ENCODE measurements at places on chromosomes 16 and 17. TPM values are rescaled to one million over a fixed set of nuclear protein-coding genes. Genes with fewer than 3 reads are reported as not detected.

The HIC1 gene
- 21.4 TPM for total RNA-seq

The SLC13A2 gene
- total RNA-seq = not detected

The HBA1 gene
- total RNA-seq = 1.1 TPM

The KRT36 gene
- total RNA-seq = not detected

The FN3KRP gene
- 39.6 TPM for total RNA-seq

The TPSD1 gene
- total RNA-seq = not detected

The ANKRD40CL gene
- total RNA-seq = not detected

The LPO gene
- total RNA-seq = 0.12 TPM

The RPRML gene
- total RNA-seq = not detected

The CCL14 gene
- total RNA-seq = not detected

- DNase-seq = no peak
Measured at GRCh38 chr17:59558039-59558438, 7.4 kb upstream of the DHX40 start.

- no peak for DNase-seq
Measured at GRCh38 chr16:84286578-84287240, 8.0 kb upstream of the WFDC1 start.

- peak; percentile 90 for DNase-seq
Measured at GRCh38 chr16:56609463-56609921, 1.1 kb downstream of the MT2A start.

DNA sequence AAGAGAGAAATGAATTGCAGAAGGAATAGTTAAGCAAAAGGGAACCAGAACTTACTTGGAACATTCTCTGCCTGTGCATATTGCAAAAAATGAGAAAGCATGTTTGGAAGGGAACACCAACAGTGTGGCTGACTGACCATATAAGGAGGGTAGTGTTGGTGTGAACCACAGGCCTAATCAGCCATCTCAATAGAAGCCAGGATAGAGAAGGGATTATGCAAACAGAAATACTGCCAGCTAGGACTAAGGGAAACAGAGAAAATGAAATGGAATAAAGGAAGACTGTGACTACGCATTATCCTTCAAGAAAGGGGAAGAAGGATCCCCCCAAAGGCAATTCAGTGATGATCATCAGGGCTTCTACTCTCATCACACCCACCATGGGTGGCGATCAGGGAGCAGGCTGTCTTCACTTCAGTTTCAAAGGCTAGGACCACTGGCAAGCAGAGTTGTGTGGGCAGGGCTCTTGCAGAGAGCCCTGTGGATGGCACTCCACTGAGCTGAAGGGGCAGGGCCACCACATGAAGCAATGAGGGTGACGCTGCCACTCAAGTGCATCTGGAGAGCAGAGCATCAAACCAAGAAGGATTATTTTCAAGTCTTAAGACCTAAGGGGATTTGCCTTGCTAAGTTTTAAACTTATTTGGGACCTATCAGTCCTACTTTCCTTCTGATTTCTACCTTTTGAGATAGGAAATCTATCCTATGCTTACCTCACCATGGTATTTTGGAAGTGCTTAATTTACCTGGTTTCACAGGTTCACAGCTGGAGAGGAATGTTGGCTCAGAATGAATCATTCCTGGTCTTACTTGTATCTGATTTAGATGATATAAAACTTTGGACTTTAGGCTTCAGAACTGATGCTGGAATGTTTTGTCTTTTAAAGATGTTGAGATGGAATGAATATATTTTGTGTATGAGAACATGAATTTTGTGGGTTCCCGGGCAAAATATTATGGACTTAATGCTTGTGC lies 140.5 kb downstream of the SSH2 start:
- no peak for DNase-seq

GRCh38 chr17:49523706-49524472 lies 28.8 kb downstream of the NGFR start:
- DNase-seq = peak; percentile 53

GRCh38 chr17:56570199-56570598 lies 23.3 kb upstream of the NOG start:
- DNase-seq = no peak

DNA sequence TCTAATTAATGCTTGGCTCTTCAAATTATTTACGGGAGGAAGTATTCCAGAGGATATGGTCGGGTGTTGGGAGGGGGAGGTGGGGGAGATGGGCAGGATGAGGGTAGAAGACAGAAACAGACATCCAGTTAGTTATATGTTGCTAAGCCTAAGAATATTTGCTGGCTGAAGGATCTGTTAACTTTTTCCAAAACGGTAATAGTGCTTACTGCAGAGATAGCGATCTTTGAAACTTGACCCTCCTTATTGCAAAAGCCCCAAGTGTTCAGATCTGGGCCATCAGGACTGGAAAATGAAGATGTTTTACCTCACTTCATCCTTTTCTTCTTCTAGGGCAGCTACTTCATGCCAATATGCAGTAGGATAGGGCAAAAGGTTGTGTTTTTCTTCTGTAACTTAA lies 27.0 kb upstream of the MMD start:
- DNase-seq = no peak

- no peak for DNase-seq
Measured at GRCh38 chr17:18356624-18357023, 6.7 kb downstream of the SHMT1 start.

DNA sequence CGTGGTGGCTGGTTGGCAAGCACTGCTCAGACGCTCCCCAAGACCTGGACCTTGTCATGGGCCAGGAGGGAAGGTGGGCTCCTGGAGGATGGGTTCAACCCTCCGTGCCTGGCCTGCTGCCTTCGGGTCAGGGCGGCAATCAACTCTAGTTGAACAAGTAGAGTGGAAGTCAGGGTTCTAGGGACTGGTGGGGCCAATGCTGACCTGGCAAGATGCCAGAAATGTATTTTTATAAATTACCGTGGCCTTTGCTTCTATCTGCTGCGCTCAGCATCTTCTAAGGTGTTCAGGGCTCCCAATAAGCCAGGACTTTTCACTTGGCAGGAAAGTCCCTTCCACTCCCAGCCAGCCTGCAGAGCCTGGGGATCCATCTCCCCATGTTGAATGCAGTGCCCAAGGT lies 207.1 kb upstream of the N4BP1 start:
- DNase-seq = no peak

- no peak for DNase-seq
Measured at GRCh38 chr16:86167061-86167460, 268.1 kb downstream of the IRF8 start.

- no peak for DNase-seq
Measured at GRCh38 chr17:1039511-1040215, 42.7 kb downstream of the TIMM22 start.

GRCh38 chr16:31183432-31184428 lies 3.8 kb downstream of the FUS start:
- no peak for DNase-seq

GRCh38 chr16:85461814-85462713 lies 151.1 kb upstream of the GSE1 start:
- peak; percentile 14 for DNase-seq

DNA sequence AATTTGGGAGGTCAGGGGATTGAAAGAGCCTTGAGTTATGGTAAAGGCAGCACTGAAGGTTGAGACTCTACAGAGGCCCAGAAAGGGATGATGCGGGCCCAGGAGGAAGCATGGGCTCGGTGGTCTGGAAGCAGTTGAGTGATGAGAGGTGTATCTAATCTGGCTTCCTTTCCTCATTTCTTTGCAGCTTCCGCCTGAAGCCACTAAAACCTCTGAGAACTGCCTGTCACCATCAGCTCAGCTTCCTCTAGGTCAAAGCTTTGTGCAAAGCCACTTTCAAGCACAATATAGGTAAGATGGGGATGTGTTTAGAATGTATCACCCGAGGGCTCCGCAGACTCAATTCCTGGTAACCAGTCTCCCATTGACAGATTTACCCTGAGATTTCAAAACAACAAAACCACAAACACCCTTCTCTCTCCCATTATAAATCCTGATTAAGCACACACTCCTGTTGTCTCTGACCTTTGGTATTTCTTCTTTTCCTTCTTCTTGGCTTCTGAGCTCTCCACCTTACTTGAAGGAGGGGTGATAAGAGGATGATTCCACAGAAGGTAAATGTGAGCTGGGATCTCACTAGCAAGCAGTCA lies 21.2 kb downstream of the USP43 start:
- DNase-seq = no peak

DNA sequence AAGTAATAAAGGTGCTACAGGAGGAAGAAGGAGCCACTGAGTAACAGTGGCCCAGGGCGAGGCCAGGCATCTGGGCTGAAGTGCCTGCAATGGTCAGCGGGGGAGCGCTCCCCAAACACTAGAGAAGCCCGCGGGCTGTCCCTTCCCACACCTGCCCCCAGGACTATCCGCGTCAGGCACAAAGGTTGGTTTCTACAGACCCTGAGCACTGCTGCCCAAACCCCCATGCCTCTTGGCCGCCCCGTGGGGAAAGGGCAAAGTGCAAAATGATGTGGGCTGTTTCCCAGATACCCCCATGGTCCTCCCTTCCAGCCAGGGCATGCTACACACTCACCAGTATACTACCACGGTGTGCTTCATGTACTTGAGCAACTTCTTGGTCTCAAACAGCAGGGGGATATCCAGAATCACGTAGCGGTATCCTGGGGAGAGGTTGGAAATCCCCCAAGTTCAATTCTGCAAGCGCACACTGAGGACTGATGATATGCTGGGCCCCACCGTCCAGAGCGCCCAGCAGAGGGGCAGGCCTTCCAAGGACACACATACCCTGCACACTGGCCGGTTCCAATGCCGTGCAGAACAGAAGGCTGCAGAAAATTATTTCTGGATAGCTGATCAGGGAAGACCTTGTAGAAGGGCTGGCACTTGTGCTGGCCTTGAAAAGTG lies 21.5 kb downstream of the DCAKD start:
- no peak for DNase-seq

DNA sequence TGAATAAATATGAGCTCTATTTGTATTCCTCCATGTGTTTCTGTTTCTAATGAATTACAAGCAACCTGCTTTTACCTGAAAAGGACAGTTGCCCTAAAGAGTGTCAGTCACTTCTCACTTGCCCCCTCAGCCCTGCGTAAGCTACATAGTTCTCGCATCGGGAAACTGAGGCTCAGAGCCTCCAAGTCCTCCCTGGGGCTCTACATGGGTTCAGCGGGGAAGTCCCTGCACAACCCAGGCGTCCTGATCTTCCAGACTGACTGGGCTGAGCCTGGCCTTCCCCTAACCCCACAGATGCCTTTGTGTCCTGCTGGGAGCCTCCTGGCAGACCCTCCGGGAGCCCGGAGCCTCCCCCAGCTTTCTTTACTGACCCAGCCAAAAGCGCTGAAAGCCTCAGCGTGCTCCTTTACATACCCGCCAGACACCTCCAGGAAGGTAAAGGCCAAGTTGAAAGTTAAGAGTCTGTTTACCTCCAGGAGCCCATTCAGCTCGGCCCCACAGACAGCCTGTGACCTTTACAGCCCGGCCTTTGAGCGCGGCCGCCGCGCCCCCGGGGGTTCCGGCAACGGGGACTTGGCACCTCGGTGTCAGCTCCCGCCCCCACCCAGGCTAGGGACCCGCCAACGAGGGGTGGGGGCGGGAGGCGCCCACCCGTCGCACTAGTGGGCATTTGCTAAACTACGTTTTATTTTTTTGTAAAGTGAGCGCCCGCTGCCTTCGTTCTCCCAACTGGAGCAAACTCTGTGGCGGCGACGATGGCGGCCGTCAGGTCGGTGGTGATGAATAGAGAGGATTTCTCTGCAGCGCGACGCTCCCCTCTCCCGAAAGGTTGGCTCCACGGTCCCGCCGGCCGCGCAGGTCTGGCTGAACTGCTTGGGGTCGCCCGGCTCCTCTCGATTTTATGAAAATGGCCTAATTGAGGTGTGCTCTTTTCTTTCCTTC lies 4.4 kb upstream of the HOXB13 start:
- no peak for DNase-seq

DNA sequence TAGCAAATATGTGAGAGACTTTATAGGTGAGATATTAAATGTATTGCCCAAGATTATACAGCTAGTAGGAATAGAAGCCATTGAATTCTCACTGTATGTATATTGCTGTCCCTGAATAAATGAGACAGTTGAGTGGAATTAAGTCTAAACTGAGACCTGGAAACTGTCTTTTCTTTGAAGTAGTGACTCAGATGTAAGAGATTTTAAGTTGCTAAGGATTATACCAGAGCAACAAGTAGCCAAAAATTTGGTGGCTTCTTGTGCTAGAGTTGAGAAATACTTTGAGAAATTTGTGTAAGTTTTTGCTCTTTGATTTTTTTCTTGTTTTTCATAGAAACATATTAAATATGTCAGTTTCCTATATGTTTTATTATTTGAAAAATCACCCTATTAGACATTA lies 58.7 kb downstream of the TANC2 start:
- DNase-seq = no peak
